NCI-H1092 treated with DMSO at 0.1 percent for 48 hours (cell line): ENCODE measurements at places on chromosomes 2 and 18.

DNA sequence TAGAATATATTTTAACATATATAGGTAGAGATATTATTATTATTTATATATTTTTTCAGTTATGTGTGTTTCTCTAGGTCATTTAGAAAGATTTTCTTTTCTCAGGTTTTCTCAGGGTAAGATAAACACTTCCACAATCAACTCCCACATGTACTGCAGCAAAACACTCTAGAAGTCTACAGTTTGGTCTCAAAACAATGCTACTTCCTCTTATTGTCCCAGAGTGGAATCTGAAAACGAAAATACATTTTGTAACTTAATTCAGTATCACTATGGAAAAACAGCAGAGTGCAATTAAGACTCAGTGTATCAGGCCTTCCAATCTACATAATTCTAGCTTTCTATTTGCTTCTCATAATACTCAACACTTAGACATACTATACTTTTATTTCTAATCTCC is 190.1 kb upstream of the SLC35G4 start:
- no peak for DNase-seq

DNA sequence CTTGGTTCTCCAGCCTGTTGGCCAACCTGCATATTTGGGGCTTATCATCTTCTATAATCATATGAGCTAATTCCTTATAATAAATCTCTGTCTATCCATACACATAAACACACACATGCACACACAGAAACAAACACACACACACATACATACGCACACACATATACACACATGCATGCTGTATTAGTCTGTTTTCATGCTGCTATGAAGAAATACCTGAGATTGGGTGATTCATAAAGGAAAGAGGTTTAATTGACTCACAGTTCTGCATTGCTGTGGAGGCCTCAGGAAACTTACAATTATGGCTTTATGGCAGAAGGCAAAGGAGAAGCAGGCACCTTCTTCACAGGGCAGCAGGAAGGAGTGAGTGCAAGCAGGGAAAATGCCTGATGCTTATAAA is 707.4 kb upstream of the CDH2 start:
- no peak for DNase-seq

DNA sequence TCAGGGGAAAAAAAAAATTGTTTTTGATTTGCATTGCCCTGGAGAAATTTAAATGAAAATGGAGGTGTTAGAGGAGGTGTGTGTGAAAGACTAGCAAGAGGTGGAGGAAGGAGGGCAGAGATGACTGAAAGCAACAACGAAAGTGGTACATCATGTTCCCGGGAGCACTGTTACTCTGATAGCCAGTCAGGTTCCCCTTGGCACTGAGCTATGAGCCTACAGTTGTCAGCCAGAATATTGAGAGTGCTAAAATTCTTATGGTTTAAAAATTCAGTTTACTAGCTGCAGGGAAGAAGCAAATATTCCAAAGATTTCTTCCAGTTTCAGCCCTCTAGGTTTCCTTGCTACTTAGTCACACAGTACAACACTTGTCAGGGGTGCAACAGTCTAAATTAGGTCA is 366.7 kb upstream of the DLGAP1 start:
- DNase-seq, result no peak

- no peak for DNase-seq
Measured at GRCh38 chr2:9263428-9263827, 56.8 kb downstream of the ASAP2 start.

- no peak for DNase-seq
Measured at GRCh38 chr2:143730155-143730952, 601.1 kb downstream of the ARHGAP15 start.
